ENCODE measurements at places on chromosomes 13 and 19.

GRCh38 chr13:49218493-49219051 lies 1.6 kb upstream of the MLNR start:
- no peak for DNase-seq

GRCh38 chr13:75025956-75026355 lies 456.0 kb downstream of the TBC1D4 start:
- DNase-seq = no peak

GRCh38 chr19:8469613-8470368 lies 25.0 kb downstream of the HNRNPM start:
- DNase-seq = no peak

DNA sequence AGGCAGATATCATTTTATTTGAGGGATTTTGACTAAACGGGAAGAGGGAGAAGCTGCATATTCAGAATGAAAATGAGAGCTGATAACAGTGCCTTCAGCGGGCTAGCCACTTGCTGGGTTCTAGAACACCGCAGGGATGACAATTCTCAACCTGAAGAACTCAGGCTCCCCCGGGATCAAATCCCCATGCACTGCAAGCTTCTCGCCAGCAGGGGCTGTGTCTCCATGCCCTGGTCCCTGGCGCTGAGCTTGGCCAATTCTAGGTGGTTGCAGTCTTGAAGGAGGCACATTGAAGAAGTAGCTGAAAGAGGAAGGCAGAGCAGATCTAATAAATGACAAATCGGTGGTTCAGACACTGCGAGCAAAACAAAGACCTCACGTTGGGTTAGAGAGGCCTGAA lies 128.7 kb downstream of the UQCRFS1 start:
- DNase-seq = no peak

GRCh38 chr13:35238274-35238673 lies 238.2 kb downstream of the MAB21L1 start:
- no peak for DNase-seq

Data from stimulated activated CD4-positive, alpha-beta T cell treated with anti-CD3 and anti-CD28 coated beads, Interleukin-15, amount 100 ng/mL, for 48 hours (primary cell).